ENCODE measurements at places on chromosomes 2 and 18. TPM values are rescaled to one million over a fixed set of nuclear protein-coding genes. Genes with fewer than 3 reads are reported as not detected.

- H3K4me1 ChIP-seq = peaks cover 2% of the 10 kb centered on the region
- no peaks in the 10 kb centered on the region for H3K27me3 ChIP-seq
- no peak overlapping the region for H3K27ac ChIP-seq
- H3K4me3 ChIP-seq = no peak overlapping the region
- H3K36me3 ChIP-seq = no peaks in the 10 kb centered on the region
These were observed 75.8 kb downstream of the PHLPP1 start for GRCh38 chr18:62790871-62791772.

DNA sequence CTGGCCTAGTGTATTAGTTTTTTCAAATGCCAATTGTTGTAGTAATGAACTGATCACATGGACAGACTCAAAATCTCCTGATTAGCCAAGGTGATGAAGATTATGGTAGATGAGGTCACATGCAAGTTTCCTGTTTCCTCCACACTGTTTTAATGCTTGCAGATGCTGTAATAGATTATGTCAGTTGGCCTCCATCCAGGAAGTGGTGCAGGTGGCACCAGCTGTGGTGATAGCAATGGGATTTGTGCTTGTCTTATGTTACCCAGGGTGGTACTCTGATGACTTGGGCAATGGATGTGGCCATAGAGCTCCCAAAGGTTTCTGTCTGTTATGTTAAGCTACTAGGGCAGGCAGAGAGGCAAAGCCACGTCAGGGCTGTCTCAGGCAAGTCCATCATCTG lies 332.9 kb upstream of the DDX18 start:
- no peaks in the 10 kb centered on the region for H3K27me3 ChIP-seq
- no peak for DNase-seq
- H3K4me1 ChIP-seq = no peaks in the 10 kb centered on the region
- no peak overlapping the region for H3K27ac ChIP-seq
- no peak overlapping the region for H3K4me3 ChIP-seq

- H3K27me3 ChIP-seq = peaks cover 40% of the 10 kb centered on the region
- no peak overlapping the region for H3K27ac ChIP-seq
- H3K36me3 ChIP-seq = no peaks in the 10 kb centered on the region
These were observed 31.0 kb upstream of the TNS1 start for GRCh38 chr2:218033590-218034496.

DNA sequence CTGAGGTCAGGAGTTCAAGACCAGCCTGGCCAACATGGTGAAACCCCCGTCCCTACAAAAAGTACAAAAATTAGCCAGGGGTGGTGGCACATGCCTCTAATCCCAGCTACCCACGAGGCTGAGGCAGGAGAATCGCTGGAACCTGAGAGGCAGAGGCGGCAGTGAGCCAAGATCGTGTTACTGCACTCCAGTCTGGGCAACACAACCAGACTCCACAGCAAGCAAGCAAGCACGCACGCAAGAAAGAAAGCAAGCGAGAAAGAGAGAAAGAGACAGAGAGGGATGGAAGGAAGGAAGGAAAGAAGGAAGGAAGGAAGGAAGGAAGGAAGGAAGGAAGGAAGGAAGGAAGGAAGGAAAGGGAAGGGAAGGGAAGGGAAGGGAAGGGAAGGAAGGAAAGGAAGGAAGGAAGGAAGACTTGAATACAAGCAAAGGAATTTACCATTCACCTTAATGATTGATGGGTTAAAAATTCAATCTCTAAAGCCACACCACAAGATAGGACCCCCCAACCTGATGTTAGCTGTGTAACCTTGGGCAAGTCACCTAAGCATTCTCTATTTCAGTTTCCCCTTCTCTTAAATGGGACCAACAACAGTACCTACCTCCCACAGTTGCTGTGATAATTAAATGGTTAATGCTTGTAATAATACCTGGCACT lies 181.7 kb downstream of the ATAD2B start:
- H3K27me3 ChIP-seq = no peaks in the 10 kb centered on the region
- DNase-seq = no peak
- H3K36me3 ChIP-seq = no peaks in the 10 kb centered on the region
- no peak overlapping the region for H3K27ac ChIP-seq

DNA sequence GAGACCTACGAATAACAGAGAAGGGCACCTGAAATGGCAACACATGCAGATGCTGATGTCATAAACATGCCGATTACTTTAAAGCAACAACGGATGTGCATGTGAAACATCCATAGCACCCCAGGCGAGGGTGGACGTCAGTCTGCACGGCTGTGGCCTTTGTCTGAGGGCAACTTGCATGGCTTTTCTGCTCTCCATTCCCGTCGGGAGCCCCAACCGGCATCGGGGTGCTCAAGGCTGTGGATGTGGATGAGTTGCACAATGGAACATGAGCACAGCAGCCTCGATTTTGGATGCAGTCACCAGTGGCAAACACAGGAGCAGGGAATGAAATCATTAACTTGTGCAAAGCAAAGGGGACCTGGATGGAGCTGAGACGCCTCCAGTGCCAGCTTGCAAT lies 298.2 kb upstream of the SALL3 start:
- DNase-seq = no peak
- no peaks in the 10 kb centered on the region for H3K36me3 ChIP-seq
- no peak overlapping the region for H3K27ac ChIP-seq
- no peaks in the 10 kb centered on the region for H3K27me3 ChIP-seq
- H3K4me3 ChIP-seq = no peak overlapping the region

GRCh38 chr18:57845605-57846074 lies 42.5 kb upstream of the ATP8B1 start:
- peaks cover 13% of the 10 kb centered on the region for H3K4me1 ChIP-seq
- no peaks in the 10 kb centered on the region for H3K36me3 ChIP-seq
- H3K27ac ChIP-seq = peak overlapping the region; percentile 70
- no peaks in the 10 kb centered on the region for H3K27me3 ChIP-seq
- peak; percentile 61 for DNase-seq

- H3K4me3 ChIP-seq = no peak overlapping the region
- no peak overlapping the region for H3K27ac ChIP-seq
- no peaks in the 10 kb centered on the region for H3K36me3 ChIP-seq
- DNase-seq = no peak
- H3K4me1 ChIP-seq = no peaks in the 10 kb centered on the region
These were observed 612.1 kb downstream of the KCNJ3 start for GRCh38 chr2:155310589-155310988.

DNA sequence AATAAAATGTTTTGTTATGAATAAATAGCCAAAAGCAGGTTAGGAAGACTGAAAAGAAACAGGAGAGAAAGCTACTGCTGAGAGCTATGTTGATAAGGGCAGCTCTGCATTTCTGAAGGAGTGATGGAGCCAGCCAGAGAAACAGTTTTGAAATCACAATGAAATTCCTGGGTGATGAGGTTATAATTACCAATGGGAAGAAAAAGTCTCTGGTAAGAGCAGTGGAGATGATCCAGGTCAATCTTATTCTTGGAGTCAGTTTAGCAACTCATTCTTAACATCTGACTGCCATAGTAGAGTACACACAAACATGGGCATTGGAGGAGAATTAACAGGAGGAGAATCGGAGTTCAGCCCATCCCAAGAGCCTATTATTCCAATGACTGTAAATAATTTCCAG lies 2.4 kb downstream of the ALKAL2 start:
- H3K27ac ChIP-seq = no peak overlapping the region
- peaks cover 24% of the 10 kb centered on the region for H3K27me3 ChIP-seq
- no peak overlapping the region for H3K4me3 ChIP-seq
- H3K36me3 ChIP-seq = peaks cover 12% of the 10 kb centered on the region
- peaks cover 11% of the 10 kb centered on the region for H3K4me1 ChIP-seq

GRCh38 chr2:150630587-150631235 lies 143.2 kb upstream of the RND3 start:
- H3K27me3 ChIP-seq = no peaks in the 10 kb centered on the region
- no peak overlapping the region for H3K4me3 ChIP-seq
- H3K36me3 ChIP-seq = no peaks in the 10 kb centered on the region

- DNase-seq = no peak
- H3K27ac ChIP-seq = no peak overlapping the region
- no peaks in the 10 kb centered on the region for H3K36me3 ChIP-seq
- H3K4me3 ChIP-seq = no peak overlapping the region
These were observed 83.3 kb downstream of the RTP5 start for GRCh38 chr2:241952816-241953215.

GRCh38 chr18:27711382-27711781 lies 465.5 kb downstream of the CDH2 start:
- no peak for DNase-seq
- no peak overlapping the region for H3K4me3 ChIP-seq
- no peaks in the 10 kb centered on the region for H3K36me3 ChIP-seq
- H3K27ac ChIP-seq = no peak overlapping the region
- no peaks in the 10 kb centered on the region for H3K4me1 ChIP-seq

- no peaks in the 10 kb centered on the region for H3K27me3 ChIP-seq
- H3K27ac ChIP-seq = no peak overlapping the region
- H3K4me1 ChIP-seq = peaks cover 8% of the 10 kb centered on the region
- H3K36me3 ChIP-seq = no peaks in the 10 kb centered on the region
- no peak for DNase-seq
These were observed 99.4 kb downstream of the TWIST2 start for GRCh38 chr2:238947243-238947760.

GRCh38 chr2:104880076-104880475 lies 26.2 kb downstream of the POU3F3 start:
- no peak overlapping the region for H3K27ac ChIP-seq
- DNase-seq = no peak
- H3K36me3 ChIP-seq = no peaks in the 10 kb centered on the region
- H3K4me3 ChIP-seq = no peak overlapping the region
- H3K4me1 ChIP-seq = no peaks in the 10 kb centered on the region
- H3K27me3 ChIP-seq = no peaks in the 10 kb centered on the region

DNA sequence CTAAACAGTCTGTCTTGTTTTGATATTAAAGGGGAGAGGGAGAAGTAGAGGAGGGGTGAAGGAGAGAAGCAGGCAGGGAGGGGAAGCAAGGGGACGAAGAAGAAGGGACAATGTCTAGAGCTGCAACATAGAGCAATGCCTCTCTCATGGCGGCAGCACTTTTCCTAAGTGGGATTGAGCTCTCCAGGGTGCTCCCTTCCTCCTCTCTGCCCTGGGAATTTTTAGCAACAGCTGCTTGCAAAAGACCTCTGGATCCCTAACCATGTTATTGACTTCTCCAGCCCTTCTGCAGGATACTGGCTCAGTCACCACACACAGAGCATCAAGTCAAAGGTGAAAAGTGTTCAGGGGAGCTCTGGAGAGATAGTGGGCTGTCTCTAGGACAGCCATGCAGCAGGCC lies 734.9 kb downstream of the EPHA4 start:
- peaks cover 6% of the 10 kb centered on the region for H3K4me1 ChIP-seq
- peak; percentile 41 for DNase-seq
- no peak overlapping the region for H3K4me3 ChIP-seq
- no peak overlapping the region for H3K27ac ChIP-seq
- H3K27me3 ChIP-seq = no peaks in the 10 kb centered on the region

IL37 gene
- polyA plus RNA-seq = 0.15 TPM

LIPG gene
- 0.13 TPM for polyA plus RNA-seq

DLGAP1 gene
- polyA plus RNA-seq = 0.09 TPM

NPPC gene
- polyA plus RNA-seq = 0.55 TPM

COL4A4 gene
- not detected for polyA plus RNA-seq

CNDP1 gene
- not detected for polyA plus RNA-seq

UBE2F gene
- 59.8 TPM for polyA plus RNA-seq

CD8A gene
- not detected for polyA plus RNA-seq

PLCD4 gene
- polyA plus RNA-seq = 1.5 TPM

CD8B2 gene
- polyA plus RNA-seq = not detected

SKA1 gene
- 5.8 TPM for polyA plus RNA-seq

Measured in IMR-90 (cell line).